ENCODE measurements at places on chromosomes 5 and 9. TPM values are rescaled to one million over a fixed set of nuclear protein-coding genes. Genes with fewer than 3 reads are reported as not detected.

- H3K36me3 ChIP-seq: no peaks in the 10 kb centered on the region
- H3K4me3 ChIP-seq: no peak overlapping the region
- no peaks in the 10 kb centered on the region for H3K27me3 ChIP-seq
- no peak overlapping the region for H3K27ac ChIP-seq
- DNase-seq: no peak
- H3K4me1 ChIP-seq: peaks cover 19% of the 10 kb centered on the region
Observed at GRCh38 chr5:141634720-141635119, 1.9 kb downstream of the HDAC3 start.

DNA sequence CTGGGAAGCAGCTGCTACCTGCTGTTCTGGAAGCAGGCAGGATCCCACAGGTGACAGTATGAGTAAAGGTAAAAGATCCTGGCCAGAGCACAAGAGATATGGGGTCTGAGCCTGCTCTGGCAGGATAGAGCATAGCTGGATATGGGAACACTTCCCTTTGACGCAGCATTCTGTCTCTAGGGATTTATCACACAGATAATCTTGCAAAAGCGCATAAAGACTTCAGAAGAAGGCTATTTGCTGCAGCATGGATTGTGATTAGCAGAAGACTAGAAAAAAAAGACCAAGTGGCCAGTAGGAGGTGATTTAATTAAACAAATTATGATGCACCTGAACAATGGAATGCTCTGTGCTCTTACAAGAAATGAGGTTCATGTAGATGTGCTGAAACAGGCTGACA, 52.4 kb upstream of the PWWP2A start:
- H3K27me3 ChIP-seq: no peaks in the 10 kb centered on the region
- no peak for DNase-seq
- H3K27ac ChIP-seq: no peak overlapping the region
- H3K4me3 ChIP-seq: no peak overlapping the region
- H3K36me3 ChIP-seq: no peaks in the 10 kb centered on the region

DNA sequence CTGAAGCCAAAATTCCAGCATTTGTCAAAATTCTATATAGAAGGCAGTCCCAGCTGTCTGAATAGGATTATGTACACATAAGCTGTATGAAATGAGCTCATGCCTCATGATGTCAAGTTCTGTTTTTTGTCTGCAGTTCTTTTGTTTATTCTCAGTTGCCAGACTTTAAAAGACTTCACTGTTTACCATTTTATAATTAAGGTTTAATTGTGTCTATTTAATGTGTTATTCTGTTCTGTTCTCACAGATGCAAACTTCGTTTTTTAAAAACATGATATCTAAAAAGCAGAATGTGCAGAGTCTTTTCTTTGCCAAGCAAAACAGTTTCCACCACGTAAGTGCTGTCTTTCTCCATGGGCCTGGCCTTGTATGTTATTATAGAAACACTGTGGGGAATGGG, 31.1 kb downstream of the ERAP1 start:
- H3K4me3 ChIP-seq: no peak overlapping the region
- no peaks in the 10 kb centered on the region for H3K4me1 ChIP-seq
- H3K27ac ChIP-seq: no peak overlapping the region
- DNase-seq: no peak
- no peaks in the 10 kb centered on the region for H3K36me3 ChIP-seq

DNA sequence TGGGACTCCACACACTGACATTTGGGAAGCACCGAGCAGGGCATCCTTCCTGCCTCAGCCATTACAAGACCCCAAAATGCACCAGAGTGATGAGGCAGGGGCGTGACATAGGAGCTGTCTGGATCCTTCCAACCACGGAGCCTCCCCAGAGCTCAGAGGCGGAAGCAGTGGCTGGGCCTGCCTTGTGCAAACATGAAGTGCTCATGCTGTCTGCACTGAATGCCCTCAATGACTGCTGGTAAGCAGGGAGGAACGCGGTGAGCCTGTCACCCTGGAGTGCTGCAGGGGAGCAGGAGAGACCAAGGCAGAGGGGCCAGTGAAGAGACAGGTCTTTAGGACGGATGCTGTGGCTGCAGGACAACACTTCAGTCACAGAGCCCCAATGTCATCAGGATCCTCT, 60.2 kb upstream of the HRH2 start:
- no peaks in the 10 kb centered on the region for H3K36me3 ChIP-seq
- no peak overlapping the region for H3K27ac ChIP-seq
- no peaks in the 10 kb centered on the region for H3K4me1 ChIP-seq
- H3K27me3 ChIP-seq: no peaks in the 10 kb centered on the region
- H3K4me3 ChIP-seq: no peak overlapping the region
- DNase-seq: no peak

- DNase-seq: no peak
- H3K4me3 ChIP-seq: no peak overlapping the region
- H3K4me1 ChIP-seq: no peaks in the 10 kb centered on the region
- no peaks in the 10 kb centered on the region for H3K27me3 ChIP-seq
- peaks cover 8% of the 10 kb centered on the region for H3K36me3 ChIP-seq
- H3K27ac ChIP-seq: no peak overlapping the region
Observed at GRCh38 chr9:111586378-111586777, 13.1 kb downstream of the PTGR1 start.

DNA sequence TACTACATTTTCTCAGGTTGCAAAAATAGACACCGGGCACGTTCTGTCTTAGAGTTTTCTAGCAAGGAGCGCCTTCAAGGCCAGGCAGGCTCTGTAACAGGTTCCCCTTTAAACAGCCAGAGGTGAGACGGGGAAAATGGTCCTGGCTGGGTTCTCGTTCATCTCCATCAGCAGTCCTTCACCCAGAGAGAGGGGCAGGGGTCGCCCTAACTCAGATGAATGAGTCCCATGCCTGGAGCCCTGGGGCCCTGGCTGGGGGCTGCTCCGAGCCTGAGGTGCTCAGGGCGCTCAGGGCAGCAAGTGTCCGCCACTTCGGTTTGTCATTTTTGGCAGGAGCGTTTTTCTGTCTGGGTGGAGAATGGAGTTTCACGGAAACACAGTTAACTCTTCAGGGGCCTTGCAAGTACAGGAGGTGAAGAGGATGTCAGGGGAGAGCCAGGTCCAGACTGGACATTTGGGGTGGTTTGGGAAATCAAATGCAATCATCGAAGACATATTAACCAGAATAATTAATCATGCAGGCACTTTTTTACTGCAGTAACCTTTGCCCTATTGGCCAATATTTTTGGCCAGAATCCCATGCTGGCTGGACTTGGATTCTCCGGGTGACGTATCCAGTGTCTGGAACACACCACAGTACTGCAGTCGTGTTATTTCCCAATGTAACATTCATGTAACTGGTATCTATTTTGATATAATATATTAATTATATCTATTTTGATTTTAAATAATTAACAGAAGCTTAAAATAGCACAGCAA, 2.9 kb downstream of the NTNG2 start:
- H3K4me1 ChIP-seq: peaks cover 9% of the 10 kb centered on the region
- H3K27ac ChIP-seq: no peak overlapping the region
- no peak for DNase-seq
- H3K27me3 ChIP-seq: peaks cover 11% of the 10 kb centered on the region
- H3K36me3 ChIP-seq: no peaks in the 10 kb centered on the region

GRCh38 chr9:18722882-18723281, 248.9 kb downstream of the ADAMTSL1 start:
- no peaks in the 10 kb centered on the region for H3K36me3 ChIP-seq
- H3K27ac ChIP-seq: no peak overlapping the region
- DNase-seq: no peak
- no peaks in the 10 kb centered on the region for H3K4me1 ChIP-seq
- H3K27me3 ChIP-seq: no peaks in the 10 kb centered on the region
- no peak overlapping the region for H3K4me3 ChIP-seq

The ENTPD2 gene
- total RNA-seq: 0.16 TPM

The CD14 gene
- total RNA-seq: 46.9 TPM

The FCN2 gene
- total RNA-seq: 2.0 TPM
